ENCODE measurements at places on chromosomes 1 and 21.

GRCh38 chr1:219798283-219799030 lies 129.9 kb downstream of the SLC30A10 start:
- peak; percentile 81 for DNase-seq

DNA sequence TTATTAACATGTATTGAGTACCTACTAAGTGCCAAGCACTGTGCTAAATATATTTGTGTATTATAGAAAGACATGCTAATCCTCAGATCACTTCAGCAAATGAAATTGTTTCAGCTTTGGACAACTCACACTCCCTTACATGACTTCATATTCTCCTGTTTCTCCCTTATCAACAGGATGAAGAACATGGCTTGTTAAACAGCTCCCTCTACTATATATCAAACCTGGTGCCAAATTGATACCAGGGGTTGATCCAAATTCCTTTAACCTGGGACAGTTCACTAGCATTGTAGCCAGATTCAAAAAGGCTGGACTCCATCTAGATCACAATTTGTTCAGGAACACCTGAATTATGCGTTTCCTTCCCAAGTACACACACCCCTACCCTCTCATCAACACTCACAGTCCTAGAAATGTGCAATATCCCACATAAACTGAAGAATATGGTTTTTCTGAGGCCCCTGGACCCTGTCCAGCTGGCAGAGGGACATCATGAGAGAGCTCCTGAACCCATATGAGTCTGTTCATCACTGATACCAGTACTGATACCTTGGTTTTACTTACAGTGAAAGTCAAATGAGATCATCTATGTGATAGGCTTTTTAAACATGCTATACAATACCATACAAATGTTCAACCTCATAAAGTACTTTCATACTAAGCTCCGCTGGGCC lies 47.0 kb upstream of the PALMD start:
- peak; percentile 52 for DNase-seq

DNA sequence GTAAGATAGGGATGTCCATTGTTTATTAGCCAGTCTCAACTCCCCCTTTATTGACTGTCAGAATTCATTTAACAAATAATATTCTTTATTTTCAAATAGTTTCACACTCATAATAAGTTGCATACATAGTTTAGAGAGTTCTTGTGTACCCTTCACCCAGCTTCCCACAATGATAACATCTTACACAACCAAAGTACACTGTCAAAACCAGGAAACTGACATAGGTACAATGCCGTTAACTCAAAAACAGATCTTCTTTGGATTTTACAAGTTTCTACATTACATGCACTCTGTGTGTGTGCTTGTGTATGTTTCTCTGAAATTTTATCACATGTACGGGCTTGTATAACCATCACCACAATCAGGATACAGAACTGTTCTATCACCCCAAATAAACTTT lies 64.4 kb upstream of the IFNLR1 start:
- DNase-seq = no peak

DNA sequence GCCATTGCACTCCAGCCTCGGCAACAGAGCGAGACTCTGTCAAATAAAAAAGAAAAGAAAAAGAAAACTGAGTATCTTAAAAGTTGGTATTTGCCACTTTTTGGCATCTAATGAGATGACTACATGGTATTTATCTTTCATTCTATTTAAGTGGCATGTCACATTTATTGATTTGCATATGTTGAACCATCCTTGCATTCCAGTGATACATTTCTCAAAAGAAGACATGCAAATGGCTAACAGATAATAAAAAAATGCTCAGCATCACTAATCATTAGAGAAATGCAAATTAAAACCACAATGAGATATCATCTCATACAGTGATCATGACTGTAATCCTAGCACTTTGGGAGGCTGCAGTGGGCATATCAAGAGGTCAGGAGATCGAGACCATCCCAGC lies 28.1 kb downstream of the SFPQ start:
- no peak for DNase-seq

DNA sequence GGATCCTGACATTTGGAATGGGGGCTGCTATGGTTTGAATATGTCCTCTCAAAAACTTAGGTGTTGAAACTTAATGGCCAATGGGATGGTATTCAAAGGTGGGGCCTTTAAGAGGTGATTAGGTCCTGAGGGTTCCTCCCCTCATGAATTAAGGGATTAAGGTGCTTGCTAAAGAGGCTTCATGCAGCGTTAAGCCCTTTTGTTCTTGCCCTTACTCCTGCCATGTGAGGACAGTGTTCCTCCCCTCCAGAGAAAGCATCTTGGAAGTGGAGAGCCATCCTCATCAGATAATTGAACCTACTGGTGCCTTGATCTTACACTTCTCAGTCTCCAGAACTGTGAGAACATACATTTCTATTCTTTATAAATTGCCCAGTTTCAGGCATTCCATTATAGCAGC lies 146.6 kb downstream of the KCNJ6 start:
- DNase-seq = no peak

DNA sequence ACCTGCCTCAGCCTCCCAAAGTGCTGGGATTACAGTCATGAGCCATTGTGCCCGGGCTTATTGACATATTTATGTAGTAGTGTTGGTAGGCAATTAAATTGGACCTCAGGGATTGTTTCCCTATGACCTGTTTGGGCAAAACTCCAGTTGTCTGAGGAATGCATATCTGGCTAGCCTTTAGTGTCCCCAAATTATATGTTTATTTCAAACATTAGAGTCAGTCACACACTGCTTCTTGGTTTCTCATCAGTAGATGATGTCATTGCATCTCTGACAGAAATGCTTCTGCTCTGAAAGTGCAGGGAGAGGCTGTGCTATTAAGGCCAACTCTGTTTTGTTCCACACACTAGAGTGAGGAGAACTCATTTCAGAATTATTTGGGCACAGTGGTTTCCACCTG lies 12.5 kb downstream of the PIP5K1A start:
- peak; percentile 37 for DNase-seq

DNA sequence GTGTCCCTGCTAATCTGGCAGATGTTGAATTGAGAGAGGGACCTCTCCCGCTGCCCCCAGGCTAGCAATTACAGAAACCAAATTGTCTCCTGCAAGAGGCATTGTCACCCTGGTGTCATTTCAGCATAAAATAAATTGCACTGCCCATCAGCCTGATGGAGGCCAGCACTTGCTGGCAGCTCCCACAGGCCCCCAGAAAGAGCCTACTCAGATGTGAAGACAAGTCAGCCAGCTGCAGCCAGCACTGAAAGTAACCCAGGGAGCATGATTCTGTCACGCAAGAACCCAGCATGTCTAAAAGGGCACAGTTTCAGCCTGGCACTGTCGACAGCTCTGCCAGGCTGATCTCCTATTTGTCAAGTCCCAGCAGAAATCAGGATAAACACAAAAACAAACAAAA lies 110.3 kb upstream of the CTTNBP2NL start:
- no peak for DNase-seq

- DNase-seq = no peak
Measured at GRCh38 chr1:1399872-1400575, 889 bp upstream of the CCNL2 start.

DNA sequence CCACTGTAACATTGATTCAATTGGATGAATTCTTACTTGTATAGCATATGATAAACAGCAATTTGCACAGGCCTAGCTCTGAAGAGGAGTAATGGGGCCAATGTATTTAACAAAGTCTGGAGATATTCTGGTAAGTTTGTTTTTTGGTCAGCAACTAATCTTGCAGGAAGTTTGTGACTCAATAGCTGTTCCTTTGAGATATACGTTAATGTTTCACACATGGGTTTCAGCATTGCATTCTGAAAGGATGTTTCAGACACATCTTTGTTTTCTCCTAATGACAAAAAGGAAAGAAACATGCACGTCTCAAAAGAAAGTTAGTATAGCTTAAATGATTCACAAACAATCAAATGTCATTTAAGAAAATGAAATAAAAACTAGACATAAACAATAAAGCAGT lies 49.0 kb downstream of the LTN1 start:
- peak; percentile 36 for DNase-seq

GRCh38 chr1:101379950-101380349 lies 143.1 kb downstream of the S1PR1 start:
- no peak for DNase-seq

GRCh38 chr21:36916718-36917117 lies 49.8 kb downstream of the HLCS start:
- no peak for DNase-seq

DNA sequence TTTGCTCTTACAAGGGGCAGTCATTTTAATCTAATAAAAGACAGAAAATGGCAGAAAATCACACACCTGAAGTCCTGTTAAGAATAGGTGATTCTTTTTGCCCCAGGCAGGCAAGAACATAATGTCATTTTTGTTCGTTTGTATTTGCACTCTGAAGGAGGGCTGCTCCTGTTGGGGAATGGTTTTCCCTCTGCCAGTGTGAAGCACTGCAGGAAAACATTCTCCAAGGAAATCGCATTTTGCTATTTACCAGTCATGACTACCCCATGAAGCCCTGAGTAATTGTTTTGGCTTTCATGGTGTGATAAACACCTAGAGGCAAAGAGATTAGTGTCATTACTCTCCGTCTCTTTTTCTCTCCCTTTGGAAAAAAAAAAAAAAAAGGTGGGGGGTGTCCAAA lies 345.5 kb downstream of the NTNG1 start:
- no peak for DNase-seq

DNA sequence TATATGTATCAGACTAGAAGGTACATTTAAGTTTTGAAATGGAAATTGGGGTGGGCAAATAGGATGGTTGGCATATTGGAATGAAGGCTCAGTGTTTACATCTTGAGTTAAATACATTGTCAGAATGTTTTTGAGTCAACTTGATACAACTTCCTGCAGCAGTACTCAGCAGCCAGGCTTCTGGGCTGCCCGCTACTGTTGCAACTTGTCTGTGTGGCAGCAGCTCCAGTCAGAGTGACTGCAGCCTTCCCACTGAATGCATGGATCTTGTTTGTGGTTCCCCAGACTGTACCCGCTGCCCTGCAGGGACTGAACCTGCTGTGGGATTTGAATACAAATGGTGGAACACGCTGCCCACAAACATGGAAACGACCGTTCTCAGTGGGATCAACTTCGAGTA lies 24.9 kb upstream of the SARS1 start:
- DNase-seq = no peak

GRCh38 chr1:27967884-27968466 lies 8.2 kb downstream of the XKR8 start:
- DNase-seq = no peak

DNA sequence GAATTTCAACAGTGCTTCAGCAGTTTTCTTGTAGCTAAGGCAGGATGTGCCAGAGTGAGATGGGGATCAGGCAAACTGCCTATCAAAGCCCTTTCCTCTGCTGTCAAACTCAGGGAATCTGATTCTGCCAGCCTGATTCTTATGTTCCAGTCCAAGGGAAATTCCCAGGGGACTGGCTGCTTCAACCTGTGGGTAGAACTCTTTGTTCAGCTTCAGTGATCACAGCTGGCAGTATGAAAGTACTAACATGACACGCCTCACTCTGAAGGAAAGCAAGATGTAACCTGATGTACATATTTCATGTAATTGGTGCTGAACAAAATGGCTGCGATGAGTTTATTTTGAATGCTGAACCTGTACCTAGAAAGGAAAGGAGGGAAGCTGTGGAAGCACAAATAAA lies 40.1 kb upstream of the SLC5A9 start:
- no peak for DNase-seq

- no peak for DNase-seq
Measured at GRCh38 chr21:44480200-44481053, 25.1 kb downstream of the LRRC3 start.

- no peak for DNase-seq
Measured at GRCh38 chr1:239233626-239234025, 152.7 kb upstream of the CHRM3 start.

All from fibroblast of skin of right biceps (primary cell).